ENCODE measurements at places on chromosomes 6 and 20. TPM values are rescaled to one million over a fixed set of nuclear protein-coding genes. Genes with fewer than 3 reads are reported as not detected.
A peak's percentile ranks its signal among the peaks of the same experiment; 100 is the strongest.

DNA sequence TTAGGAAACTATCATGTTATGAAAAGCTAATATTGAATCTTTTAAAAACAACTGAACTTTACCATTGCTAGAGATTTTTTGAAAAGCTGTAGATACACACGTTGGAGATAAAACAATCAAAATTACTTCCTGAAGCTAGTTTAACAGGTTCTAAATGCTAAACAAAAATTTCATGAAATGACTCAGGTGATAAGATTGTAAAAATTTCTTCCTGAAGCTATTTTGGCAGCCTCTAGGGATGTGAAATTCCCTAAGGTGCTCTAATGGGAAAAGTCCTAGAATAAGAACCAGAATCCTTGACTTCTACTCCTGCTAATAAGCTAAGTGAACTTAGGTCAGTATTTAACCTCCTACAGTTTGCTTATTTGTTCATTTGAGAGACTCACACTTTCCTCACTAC lies 8.5 kb downstream of the GCM2 start:
- DNase-seq: no peak

DNA sequence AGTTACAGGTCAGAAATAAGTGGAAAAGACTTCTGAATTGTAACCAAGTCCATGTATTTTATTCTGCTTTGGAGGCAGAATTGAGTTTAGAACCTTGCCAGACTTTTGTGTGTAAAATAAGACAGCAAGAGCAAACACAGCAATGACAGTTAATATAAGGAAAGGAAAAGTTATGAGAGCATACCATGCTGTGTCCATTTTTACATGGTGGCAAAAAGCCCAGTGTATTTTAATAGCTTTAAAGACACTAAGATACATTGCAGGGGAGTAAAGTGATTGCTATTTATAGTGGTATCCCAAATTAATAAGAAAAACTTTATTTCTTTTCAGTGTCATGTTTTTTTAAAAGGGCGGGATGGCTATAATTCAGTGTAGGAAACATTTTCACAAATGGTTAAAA lies 45.2 kb downstream of the CDC5L start:
- DNase-seq: peak; percentile 70

TTPAL gene
- polyA plus RNA-seq: 5.6 TPM

GRCh38 chr6:13711324-13711732 lies 307 bp downstream of the RANBP9 start:
- DNase-seq: no peak

SYNDIG1 gene
- 4.3 TPM for polyA plus RNA-seq

SEL1L2 gene
- polyA plus RNA-seq: 0.23 TPM

CALHM5 gene
- 2.7 TPM for polyA plus RNA-seq

GRCh38 chr6:136039185-136039584 lies 187.7 kb downstream of the PDE7B start:
- DNase-seq: no peak

MDN1 gene
- 26.3 TPM for polyA plus RNA-seq

TSPYL4 gene
- 20.2 TPM for polyA plus RNA-seq

- DNase-seq: no peak
These were observed 110.9 kb upstream of the PDE7B start for GRCh38 chr6:135740580-135740979.

SAMD10 gene
- 4.1 TPM for polyA plus RNA-seq

COL20A1 gene
- polyA plus RNA-seq: 7.0 TPM

- DNase-seq: no peak
These were observed 105.6 kb downstream of the FARS2 start for GRCh38 chr6:5366941-5367340.

HLA-DRB5 gene
- 3.7 TPM for polyA plus RNA-seq

DNA sequence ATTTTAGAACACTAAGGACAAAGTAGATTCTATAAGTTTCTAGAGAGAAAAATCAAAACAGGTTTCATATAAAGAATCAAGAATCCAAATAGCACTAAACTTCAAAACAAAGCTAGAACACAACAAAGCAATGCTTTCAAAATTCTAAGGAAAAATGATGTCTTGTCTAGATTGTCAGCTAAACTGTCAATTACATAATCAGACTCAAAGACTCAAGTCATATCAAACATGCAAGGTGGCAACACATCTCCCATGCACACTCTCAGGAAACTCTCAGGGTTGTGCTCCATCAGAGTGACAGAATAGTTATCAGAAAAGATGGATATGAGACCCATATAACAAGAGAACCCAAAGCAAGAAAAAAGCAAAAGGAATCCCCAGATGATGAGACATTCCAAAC lies 23.9 kb downstream of the HACE1 start:
- DNase-seq: no peak

GRCh38 chr20:64238851-64239387 lies 16.6 kb upstream of the PCMTD2 start:
- DNase-seq: no peak

GRCh38 chr20:57874141-57874540 lies 164.3 kb upstream of the PMEPA1 start:
- DNase-seq: no peak

DEFB113 gene
- polyA plus RNA-seq: not detected
